ENCODE measurements at places on chromosomes 13 and 19.

- DNase-seq: peak; percentile 59
These were observed 1.2 kb downstream of the RABAC1 start for GRCh38 chr19:41957838-41958366.

GRCh38 chr13:110575322-110576069 is 14.0 kb upstream of the RAB20 start:
- no peak for DNase-seq

GRCh38 chr13:46685006-46685730 is 111.8 kb downstream of the ESD start:
- no peak for DNase-seq

- DNase-seq: no peak
These were observed 31.2 kb downstream of the DHRS12 start for GRCh38 chr13:51772781-51773180.

GRCh38 chr19:18659281-18660050 is 22.6 kb downstream of the KLHL26 start:
- no peak for DNase-seq

GRCh38 chr19:43759515-43759914 is 4.8 kb upstream of the SMG9 start:
- DNase-seq: no peak

- DNase-seq: no peak
These were observed at the start of gene FKRP for GRCh38 chr19:46745521-46746280. Gene FKRP, plus strand, starts transcription at chr19:46746057. Its CDS starts 9,394 bp downstream, at chr19:46755451.

DNA sequence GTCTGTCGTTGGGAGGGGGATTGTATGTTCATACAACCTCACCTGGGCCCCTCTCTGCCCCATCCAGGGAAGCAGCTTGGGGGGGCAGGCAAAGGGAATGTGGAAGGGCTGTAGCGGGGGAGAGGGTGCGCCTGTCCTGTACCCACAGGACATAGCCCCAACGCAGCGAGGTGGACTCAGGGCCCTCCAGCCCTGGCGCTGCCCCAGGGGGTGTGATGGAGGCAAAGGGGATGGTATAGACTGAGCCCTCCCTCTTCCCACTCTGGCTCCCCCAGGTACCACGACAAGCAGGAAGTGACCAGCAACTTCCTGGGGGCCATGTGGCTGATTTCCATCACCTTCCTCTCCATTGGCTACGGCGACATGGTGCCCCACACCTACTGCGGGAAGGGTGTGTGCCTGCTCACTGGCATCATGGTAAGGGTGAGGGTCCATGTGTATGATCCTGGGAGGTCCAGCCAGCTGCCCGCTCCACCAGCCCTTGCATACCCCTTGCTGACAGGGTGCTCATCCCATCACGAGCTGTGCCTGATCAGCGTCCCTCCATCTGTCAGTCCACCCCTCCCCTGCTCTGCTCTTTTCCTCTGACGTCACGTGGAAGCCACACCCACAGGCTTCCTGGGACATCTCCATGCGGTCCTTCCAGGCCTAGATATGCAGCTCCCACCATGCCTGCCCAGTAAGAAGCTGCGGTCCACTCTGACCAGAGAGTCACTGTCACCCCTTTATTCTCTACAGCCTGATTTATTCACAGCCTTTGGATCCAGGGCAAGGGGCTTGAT is 18.3 kb downstream of the KCNN1 start:
- no peak for DNase-seq

GRCh38 chr19:5838353-5839064 is 993 bp downstream of the FUT6 start:
- no peak for DNase-seq

DNA sequence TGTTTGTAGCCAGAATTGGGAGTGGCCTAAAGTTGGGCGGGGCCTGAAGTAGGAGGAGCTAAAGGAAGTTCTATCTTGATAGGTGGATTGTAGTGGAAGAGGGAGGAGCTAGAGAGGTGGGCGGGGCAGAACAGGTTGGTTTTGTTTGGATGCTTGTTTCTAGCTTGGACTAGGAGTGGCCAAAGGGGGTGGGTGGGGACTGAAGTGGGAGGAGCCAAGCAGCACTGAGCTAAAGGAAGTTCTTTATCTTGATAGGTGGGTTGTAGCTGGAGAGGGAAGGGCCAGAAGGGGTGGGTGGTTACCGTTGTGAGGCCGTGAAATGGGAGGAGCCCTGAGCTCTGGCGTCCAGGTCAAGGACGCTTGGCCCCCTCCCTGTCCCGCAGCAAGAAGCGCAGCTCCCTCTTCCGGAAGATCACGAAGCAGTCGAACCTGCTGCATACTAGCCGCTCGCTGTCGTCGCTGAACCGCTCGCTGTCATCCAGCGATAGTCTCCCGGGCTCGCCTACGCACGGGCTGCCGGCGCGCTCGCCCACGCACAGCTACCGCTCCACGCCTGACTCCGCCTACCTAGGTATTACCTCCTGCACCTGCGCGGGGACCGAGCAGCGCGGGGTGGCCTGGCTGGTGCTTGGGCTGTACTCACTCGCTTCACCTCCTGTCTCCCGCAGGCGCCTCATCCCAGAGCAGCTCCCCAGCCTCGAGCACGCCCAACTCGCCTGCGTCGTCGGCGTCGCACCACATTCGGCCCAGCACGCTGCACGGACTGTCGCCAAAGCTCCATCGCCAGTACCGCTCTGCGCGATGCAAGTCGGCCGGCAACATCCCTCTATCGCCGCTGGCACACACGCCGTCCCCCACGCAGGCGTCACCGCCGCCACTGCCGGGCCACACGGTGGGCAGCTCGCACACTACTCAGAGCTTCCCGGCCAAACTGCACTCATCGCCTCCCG is 8.0 kb downstream of the DNASE2 start:
- no peak for DNase-seq

DNA sequence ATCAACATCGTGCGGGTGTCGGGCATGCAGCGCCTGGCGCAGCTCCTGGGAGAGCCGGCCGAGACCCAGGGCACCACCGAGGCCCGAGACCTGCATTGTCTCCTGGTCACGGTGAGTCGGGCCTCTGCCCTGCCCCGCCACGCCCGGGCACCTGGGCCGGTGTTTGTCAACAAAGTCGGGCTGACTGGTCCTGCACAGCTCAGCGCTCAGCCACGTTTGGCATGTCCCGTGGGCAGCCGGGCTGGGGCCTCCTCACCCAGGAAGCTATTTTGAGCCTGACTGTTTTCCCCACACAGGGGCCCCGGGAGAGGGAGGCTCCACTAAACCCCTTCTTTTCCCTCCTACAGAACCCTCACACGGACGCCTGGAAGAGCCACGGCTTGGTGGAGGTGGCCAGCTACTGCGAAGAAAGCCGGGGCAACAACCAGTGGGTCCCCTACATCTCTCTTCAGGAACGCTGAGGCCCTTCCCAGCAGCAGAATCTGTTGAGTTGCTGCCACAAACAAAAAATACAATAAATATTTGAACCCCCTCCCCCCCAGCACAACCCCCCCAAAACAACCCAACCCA is 1.3 kb downstream of the GADD45B start:
- DNase-seq: no peak

DNA sequence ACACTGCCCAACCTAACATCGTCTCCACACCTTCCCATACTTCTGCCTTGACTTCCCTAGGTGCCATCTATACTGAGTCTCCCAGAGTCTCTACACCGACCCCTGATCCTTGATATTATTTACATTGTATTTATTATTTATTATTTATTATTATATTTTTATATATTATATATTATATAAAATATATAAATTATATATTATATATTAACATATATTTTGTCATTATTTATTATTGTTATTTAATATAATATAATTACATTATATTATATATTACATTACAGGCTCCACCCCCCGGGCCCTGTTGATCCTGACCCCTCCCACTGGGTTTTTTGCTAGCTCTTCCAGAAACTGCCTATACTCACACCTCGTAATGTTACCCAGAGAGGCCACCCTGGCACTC is 18.4 kb upstream of the TOMM40 start:
- DNase-seq: no peak

DNA sequence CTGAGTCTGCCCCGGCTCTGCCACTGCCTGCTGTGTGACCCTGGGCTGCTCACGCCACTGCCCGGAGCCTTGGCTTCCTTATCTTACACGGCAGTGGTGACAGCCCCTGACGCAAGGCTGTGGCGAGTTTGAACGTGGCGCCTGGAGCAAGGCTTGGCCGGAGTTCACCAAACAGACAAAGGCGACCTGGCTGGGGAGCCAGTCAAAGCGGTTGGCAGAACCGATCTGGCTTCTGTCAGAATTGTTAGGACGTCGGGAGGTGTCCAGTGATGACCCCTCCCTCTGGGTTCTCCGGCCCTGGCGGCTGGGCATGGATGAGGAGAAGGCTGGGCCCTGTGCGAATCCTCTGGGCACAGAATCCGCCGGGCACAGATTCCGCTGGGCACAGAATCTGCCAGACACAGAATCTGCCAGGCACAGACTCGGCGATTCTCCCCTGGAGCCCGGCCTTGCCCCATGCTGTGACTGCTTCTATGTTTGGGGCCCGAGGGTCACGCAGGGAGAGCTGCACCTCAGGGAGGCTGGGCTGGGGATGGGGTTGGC is 11.7 kb upstream of the TMEM255B start:
- DNase-seq: no peak

GRCh38 chr13:40456397-40456953 is 210.0 kb downstream of the FOXO1 start:
- no peak for DNase-seq

GRCh38 chr13:108897955-108898354 is 268.5 kb downstream of the MYO16 start:
- no peak for DNase-seq

- no peak for DNase-seq
These were observed 41.6 kb upstream of the ZNF14 start for GRCh38 chr19:19774354-19775033.
